ENCODE measurements at places on chromosomes 3 and 15.

DNA sequence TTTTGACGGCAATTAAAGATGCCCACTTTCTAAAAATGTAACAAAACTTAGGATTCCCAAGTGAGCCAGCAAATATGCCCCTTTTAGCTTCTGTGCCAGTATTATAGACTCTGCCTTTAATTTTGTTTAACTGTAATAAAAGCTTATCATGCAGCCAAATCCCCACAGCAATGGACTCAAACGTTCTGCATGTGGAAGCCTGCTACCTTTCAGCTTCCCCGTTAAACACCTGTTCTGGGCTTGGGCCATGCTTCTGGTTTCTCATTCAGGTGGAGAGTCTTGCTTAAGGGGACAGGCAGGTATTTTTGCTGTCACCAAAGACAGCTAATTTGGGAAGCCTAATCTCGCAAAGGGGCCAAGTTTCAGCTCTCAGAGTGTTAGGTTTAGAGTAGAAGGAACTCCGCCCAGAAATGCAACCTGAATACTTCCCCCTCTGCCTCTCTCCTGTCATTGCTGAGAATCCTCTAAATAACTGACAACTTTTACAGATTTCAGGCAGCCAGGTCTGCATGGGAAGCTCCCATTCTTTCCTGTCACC, 399.4 kb upstream of the ATP11B start:
- no peak for DNase-seq

GRCh38 chr15:39946862-39947261, 12.9 kb downstream of the EIF2AK4 start:
- DNase-seq = no peak

DNA sequence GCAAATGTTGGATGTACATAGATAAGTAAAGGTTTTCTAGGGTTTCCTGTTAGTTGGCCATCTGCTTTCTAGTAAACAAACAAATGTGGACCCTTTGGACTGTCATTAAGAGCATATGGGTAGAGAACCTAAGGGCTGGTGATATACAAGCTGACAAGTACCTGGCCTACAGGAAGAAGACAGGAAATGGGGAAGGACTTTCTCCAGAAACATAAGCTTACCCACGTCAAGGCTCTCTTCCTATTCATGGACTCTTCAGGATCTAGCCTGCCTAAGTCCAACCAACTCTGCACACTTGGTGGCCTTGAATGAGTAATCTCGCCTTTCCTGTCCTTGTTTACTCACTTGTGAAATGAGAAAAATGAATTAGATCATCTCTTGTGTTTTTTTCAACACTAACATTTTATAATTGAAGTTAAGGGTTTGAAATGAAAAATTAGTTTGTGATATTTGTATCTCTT, 22.2 kb upstream of the GOLIM4 start:
- DNase-seq = no peak

DNA sequence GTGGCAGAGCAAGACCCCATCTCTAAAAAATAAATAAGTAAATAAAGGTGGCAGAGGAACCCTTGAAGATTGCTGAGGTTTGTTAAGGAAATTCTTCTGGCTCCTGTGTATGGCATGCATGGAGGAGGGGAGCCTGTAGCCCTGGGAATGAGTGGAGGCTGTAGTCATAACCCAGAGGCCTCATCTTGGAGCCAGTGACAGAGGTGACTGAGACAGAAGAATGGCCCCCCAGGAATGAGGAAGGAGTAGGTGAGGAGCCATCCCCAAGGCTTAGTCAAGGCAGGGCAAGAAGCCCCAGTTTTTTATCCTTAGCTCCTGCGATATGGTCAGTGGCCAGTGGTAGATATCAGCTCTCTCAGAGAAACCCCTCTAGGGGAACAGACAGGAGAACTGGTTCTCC, 46.5 kb downstream of the BSN start:
- DNase-seq = no peak

DNA sequence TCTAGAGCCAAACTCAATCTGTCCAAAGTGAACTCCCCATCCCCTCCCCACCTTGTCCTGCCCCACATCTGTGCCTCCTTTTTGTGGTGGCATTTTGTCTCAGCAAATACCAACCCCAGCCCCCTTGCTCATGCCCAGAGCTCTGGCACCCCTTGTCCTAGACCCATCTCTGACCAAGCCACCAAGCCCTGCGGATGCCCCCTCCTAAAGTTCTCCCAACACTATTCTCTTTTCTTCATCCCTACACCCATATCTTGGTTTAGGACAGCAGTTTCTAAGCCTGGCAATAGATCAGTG, 17.7 kb downstream of the ACAA1 start:
- DNase-seq = peak; percentile 17

GRCh38 chr15:98035134-98035533, 74.6 kb downstream of the ARRDC4 start:
- DNase-seq = no peak

DNA sequence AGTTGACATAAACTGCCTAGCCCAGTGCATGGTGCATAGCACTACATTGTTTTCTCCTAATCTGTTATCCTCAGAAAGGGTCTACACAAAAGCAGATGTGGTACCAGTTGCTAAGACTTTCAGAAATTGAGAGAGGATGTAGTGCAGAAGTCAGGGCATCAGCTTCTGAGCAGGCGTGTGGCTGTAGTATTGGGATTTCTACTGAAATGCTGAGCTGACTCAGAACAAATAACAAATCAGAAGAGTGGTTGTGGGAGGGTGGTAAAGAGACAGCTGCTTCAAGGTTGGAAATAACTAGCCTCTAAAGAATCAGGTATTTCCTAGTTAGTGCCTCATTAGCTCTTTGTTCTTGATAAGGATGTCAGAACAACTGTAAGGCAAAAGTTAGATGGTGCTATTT, 161.3 kb downstream of the AKAP13 start:
- DNase-seq = no peak

- DNase-seq = no peak
These were observed 161.8 kb downstream of the LEKR1 start for GRCh38 chr3:156987946-156988345.

- no peak for DNase-seq
These were observed 63.2 kb downstream of the DGKG start for GRCh38 chr3:186298876-186299275.

- DNase-seq = peak; percentile 91
These were observed 547 bp downstream of the NUP210 start for GRCh38 chr3:13419505-13420044.

Data from H7 (cell line).